Kidney (tissue), 22 donors: ENCODE measurements at places on chromosomes 6 and 20. TPM values are rescaled to one million over a fixed set of nuclear protein-coding genes. Genes with fewer than 3 reads are reported as not detected.
A peak's percentile ranks its signal among the peaks of the same experiment; 100 is the strongest.

IPCEF1 gene
- total RNA-seq, result 25.9 TPM

- no peak for DNase-seq
Observed at GRCh38 chr6:157263881-157264397, 59.4 kb downstream of the TMEM242 start.

DNA sequence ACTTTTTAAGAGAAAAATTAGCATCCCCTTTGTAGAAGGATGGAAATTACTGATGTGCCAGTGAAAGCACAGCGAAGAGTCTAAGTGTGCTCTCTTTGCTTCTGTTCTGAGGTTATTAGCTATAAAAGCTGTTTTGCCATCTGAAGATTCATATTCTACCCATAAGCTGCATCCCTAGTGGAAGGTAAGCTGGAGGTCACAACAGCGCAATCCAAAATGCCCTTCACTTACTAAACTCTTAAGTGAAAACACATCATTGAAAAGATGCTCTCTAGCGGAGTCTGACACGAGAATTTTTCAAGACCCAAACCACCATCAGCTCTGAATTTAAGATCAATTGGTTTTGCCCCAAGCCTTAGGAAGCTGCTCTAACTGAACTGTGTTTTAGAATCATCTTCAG, 113.5 kb downstream of the ZMYND8 start:
- no peak for DNase-seq

- DNase-seq, result peak; percentile 84
Observed at GRCh38 chr6:80767808-80768207, 661.3 kb downstream of the BCKDHB start.

DNA sequence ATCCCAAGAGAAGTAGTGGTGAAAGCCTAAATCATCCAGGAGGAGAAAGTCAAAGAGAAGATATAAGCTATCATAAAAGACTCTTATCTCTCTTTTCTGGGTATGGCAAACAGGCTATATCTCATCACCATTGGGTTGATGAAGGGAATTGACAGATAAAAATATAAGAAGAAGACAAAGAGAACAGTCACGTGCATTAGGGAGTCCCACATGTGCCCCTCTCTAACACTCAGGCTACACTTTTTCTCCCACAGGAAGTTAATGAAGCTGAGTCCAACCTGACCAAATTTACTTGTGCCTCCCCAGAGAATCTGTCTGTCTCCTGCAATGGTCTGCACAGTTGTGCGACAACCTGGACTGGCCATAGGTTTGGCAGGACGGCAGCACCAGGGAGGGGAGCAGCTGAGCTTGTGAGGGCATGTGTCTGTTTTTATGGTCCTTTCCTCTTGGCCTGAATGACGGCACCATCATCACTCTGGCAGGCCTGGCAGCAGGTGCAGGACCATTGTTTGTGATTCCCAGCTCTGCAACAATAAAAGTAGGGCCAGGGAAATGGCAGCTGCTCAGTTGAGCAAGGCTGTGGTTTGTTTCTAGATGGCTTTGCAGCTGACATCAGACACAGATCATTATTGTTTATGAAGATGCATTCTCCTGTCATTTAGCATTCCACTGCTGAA, 144.5 kb upstream of the MCHR2 start:
- no peak for DNase-seq
